ENCODE measurements at places on chromosomes 6 and 20.
A peak's percentile ranks its signal among the peaks of the same experiment; 100 is the strongest.

DNA sequence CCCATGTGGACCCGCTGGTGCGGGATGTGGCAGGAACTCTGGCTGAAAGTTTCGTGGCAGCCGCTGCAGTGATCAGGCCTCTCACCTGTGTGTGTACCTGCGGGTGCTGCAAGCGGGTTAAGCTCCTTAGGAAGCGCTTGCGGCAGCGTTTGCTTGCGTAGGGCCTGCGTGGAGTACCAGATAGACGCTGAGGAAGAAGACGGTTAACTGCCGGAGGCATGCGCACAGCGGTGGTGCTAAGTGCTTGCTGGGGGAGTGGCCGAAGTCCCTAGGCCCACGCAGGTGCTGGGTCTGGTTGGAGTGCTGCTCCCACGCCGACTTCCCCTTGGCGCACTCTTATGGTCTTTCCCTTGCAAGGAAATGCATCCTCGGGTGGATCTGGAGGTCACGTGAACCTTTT, 23.0 kb downstream of the ZSCAN31 start:
- no peak for DNase-seq

DNA sequence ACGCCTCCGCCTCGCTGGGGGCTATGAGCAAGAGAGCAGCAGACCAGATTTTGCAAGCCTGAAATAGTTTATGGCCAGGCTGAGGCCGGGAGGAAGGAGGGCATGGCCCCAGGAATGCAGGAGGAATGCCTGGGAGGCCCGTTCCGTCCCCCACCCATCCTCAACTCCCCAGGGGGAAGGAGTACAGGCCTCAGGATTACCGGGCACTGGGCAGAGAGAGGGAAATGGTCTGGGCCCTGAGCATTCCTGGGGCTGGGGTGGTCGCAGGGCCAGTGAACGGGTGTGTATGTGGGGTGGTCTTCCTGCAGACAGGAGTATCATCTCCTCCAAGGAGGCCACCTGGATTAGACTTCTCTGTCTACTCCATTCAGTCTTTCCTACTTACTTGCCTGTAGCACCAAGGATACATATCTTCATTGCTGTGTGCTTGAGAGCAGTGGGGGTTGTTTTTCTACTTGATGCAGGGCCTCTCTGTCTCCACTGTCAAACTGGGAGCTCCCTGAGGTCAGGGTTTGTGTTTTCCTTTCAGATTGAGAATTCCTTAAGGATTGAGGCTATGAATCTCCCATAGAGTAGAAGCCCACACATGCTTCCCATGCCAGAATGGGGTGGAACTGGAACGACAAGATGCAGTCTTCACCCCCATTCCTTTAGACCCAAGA, 81.3 kb downstream of the VEGFA start:
- DNase-seq = no peak

- no peak for DNase-seq
Observed at GRCh38 chr6:107763946-107764345, 60.2 kb downstream of the SCML4 start.

- DNase-seq = no peak
Observed at GRCh38 chr6:137981758-137982157, 114.7 kb downstream of the TNFAIP3 start.

GRCh38 chr20:57657535-57658446, 37.6 kb upstream of the ZBP1 start:
- DNase-seq = peak; percentile 91
